ENCODE measurements at places on chromosomes 2 and 18.
A peak's percentile ranks its signal among the peaks of the same experiment; 100 is the strongest.

DNA sequence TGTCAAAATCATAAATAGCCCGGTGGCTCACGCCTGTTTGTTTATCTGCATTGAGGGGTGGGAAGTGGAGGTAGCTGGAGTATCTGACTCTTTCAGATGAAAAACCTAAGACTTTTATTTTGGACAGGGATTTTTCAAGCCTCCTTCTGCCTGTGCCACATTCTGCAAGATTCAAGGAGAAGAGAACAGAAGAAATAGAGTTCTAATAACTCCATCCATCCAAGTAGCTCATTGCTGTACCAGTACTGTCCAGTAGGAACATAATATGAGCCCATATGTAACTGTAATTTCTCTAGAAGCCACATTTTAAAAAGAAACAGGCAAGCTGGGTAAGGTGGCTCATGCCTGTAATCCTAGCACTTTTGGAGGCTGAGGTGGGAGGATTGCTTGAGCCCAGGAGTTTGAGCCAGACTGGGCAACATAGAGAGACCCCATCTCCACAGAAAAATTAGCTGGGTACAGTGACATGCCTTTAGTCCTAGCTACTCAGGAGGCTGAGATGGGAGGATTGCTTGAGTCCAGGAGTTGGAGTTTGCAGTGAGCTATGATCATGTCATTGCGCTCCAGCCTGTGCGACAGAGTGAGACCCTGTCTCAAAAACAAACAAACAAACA is 35.4 kb upstream of the NT5DC4 start:
- no peak for DNase-seq

- no peak for DNase-seq
Observed at GRCh38 chr2:183607995-183608394, 483.8 kb downstream of the NUP35 start.

DNA sequence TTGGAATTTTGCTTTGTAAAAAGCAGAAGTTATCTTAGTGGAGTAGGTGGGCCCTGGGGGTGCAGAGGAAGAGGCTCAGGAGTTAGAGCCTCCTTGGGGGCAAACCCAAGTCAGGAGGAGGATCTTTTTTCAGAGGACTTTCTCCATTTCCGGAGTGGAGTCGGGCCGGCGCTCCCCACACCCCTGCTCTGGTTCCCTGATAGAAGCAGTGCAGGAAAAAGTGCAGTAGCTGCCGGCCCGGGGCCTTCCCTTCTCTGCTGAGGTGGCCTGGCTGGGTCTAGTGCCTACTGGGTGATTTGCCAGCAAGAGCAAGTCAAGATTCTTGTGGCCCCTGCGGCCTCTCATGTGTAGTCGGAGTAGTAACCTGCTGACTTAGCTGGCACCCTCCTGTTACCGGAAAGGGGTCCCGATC is 124.2 kb upstream of the HS6ST1 start:
- no peak for DNase-seq

DNA sequence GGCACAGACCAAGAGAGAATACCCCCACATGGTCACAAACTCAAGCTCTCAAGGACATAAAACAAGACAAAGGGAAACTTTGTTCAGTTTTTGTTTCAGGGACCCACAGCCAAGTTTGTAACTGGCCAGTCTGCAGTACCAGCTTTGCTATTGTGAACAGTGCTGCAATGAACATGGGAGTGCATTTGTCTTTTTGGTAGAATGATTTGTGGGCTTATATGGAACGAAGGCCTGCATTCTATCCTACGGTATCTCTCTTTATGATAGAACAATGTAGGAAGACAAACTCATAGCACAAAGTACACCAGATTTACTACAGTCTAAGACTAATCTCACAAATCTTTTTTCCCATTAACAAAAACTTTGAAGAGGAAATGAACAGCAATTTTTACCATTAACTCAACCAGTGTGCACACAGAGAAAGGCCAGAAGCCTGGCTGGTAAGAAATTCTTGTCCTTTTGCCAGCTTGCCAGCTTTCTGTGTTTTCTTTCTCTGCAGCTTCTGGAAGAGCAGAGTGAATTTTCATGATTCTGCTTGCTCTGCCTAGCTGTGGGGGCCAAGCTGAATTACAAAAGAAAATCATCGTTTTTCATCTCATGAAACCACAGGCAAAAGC is 37.1 kb upstream of the FEZ2 start:
- DNase-seq: no peak

GRCh38 chr2:26838121-26838906 is 9.6 kb upstream of the DPYSL5 start:
- DNase-seq: no peak

DNA sequence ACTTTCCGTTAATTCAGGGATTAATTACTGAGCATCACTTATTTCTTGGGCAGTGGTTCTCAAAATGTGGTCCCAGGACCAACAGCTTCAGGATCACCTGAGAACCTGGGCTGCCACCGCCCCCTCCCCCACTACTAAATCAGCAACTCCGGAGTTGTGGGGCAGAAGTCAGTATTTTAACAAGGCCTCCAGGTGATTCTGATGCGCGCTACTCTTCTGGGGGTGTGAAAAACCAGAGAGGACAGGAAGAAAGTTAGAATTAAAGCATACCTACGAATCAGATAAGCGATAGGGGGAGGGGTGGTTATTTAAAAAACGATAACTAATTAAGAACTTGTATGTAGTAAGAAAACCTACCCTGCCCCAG is 319 bp downstream of the ZSCAN30 start:
- no peak for DNase-seq

DNA sequence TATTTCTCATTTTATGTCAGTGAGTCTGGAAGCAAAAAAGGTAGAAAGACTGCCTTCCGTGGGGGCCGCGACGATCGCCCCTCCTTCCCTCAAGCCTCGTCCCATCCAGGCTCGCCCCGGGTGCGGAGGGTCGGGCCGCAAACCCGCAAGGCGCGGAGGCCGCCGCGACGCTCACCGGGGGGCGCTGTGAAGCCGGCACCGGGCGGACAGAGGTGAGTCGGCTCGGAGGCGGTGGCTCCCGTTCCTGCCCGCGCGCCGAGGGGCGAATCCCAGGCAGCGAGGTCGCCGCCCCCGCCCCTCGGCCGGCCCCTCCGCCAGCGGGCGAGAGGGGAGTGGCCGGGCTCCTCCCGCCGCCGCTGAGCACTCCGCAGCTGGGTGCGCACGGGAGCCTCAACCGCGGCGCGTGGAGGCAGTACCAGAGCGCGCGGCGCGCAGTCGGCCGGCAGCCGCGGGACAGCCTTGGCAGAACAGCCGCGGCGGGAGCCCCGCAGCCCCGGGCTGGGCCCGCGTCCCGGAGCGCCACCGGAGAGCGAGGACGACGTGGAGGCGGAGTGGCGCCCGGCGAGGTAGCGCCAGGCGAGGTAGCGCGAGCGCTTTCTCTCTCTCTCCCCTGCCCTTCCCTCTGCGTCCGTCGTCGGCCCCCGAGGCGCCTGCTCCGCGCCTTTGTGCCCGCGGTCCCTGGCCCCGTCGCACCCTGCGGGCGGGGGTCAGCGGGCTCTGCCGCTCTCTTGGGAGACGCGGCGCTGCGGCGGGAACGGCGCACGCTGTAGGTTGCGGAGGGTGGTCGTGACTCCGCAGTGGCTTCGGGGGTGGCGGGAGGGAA is at the start of gene MYO1B:
Gene MYO1B, plus strand, starts transcription at position 359 of the 823 bp plus-strand sequence. CDS start 31,492 bp downstream, outside the sequence.
- no peak for DNase-seq

GRCh38 chr2:183665425-183665824 is 541.2 kb downstream of the NUP35 start:
- DNase-seq: no peak

DNA sequence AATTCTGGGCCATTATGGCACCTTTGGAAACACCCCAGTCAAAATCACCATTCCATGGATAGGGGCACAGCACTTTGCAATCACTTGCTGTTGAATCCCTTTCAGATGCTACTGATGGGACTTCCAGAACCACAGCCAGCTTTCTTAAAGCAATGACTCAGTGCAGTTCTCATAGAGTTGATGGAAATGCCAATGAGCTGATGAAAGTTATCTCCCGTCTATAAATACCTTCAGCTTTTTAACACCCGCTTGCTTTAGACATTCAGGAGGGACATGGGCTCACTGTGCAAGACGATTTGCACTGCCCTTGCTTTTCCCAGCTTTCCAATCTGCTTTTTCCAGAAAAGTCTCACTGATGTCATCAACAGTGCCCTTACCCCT is 66.7 kb upstream of the RPL31 start:
- peak; percentile 34 for DNase-seq
